ENCODE measurements at places on chromosomes 2 and 18.
A peak's percentile ranks its signal among the peaks of the same experiment; 100 is the strongest.

DNA sequence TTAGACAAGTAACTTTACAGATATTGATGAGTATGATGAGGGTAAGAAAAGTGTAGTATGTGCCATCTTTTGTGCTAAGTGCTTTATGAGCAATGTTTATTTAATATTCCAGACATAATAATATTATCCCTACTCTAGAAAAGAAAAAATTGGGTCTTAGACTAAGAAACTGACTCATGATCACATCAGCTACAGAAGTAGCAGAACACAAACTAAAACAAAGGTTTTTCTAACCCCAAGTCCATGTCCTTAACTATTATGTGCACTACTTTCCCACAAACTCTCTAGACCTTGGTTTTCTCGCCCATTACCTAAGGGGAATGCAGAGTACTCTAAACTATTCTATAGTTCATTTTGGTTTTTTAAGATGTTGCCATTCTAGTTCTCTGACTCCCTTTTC, 64.5 kb downstream of the BAZ2B start:
- DNase-seq: no peak

DNA sequence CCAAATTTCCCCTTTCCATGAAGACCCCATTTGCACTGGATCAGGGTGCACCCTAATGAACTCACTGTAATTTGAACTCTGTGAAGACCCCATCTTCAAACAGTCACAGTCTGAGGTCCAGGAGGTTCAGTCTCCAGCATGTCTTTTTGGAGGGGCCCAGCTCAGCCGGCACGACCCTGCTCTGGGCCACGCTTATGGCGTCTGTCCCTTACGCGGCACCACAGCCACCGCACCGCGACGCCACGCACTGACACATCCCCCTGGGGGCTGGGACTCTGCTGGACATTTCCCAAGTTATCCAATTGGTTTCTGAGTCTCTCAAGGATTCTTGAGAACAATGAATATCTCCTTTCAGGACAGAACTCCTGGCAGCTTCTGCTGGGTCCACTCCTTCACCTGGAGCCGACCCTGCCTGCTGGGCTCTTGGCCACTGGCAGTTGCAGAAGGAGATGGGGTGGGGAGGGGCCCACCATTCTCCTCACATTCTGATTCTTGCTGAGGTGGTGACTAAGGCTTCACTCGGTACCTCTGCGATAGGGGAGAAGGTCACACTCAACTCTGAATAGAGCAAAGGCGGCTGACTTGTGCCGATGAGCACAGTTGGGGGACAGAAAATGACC, 124.0 kb downstream of the RTP5 start:
- DNase-seq: no peak

DNA sequence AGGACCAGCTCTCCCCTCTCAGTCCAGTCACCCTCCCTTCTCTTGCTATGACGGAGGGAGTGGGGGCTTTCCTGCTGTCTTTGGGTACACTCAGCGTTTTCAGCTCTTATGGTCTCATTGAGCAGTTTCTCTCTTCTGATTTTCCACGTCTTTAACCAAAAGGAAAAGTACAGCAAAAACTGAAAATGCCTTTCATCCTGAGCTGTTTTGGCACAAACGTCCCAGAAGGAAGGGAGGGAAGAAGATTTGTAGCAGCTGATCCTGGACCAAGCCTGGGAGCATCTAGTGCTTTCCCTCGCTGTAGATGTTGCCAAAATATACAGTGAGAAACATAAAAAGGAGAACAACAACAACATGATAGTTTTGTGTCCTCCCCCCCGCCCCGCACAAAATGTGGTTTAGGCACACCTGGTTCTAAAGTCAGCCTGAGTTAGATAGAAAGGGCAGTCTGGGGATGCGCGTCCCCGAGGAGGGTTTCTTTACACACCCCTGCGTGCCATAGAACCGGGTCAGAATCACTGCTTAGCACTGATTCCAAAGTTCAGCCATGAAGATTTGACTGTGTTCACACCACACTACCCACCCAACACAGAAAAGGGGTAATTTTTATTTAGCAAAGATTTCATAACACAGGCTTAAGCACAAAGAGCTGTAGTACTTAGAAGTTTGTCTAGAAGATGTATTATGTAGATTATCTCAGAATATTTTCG, 53.4 kb downstream of the SLC40A1 start:
- no peak for DNase-seq

DNA sequence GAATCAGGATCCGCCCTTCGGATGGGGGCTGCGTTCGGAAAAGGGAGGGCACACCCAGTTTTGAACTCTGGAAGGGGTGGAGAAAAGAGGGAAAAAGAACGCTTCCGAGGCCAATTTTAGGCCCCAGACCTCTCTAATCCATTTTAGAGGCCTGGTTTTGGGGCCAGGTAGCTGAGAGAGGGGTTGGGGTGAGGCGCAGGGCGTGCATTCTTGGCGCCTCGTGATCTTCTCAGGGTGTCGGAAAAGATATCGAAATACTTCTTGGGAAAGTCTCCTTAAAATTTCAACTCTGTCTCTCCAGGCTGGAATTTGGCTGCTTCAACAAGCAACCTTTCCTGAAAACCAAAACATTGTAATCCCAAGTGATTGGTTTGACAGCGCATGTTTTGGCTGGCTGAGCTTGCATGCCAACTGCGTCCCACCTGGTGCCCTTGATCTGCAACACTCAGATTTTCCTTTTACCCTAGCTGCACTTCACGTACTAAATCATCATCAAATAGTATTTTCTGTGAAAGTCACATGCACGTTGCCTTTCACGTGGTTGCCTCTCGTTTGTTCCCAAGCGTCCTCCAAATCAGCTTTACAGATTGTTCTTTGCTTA, 864 bp upstream of the XPO1 start:
- DNase-seq: peak; percentile 27

GRCh38 chr18:62545098-62545497, 22.3 kb downstream of the ZCCHC2 start:
- DNase-seq: no peak

DNA sequence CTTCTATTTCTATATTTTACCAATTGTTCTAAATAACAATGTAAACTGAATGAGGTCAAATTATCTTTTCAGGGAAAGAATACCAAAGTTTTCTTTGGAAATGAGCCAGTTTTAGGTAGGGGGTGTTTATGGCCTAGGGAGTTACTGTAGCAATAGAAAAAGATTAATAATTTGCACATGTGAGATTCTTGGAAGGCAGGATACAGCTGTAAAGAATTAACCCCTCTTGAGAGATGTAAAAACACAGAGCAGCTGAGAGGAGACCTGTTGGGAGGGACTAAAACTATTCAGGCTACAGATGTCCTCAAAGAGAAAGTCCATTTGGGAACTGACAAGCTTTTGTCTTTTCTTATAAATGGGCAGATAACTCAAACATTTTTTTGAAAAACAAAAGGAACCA, 182.2 kb downstream of the FIGN start:
- DNase-seq: no peak

DNA sequence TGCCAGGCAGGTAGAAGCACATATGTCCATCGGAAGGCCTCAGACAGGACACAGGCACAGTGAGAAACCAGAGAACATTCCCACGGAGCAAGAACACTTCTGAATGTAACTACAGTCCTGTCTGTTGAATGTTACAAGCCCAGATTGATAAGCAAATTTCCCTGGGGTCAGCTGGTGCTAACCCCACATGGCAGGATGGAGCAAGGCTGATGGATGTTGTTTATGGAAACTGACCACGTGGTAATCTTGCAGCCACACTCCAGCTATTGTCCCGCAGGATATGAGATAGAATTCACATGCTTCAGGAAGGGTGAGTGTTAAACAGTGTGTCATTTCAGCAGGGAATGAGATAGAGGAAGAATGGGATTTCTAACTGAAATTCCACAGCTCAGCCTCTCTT, 138.8 kb upstream of the COPS8 start:
- no peak for DNase-seq

DNA sequence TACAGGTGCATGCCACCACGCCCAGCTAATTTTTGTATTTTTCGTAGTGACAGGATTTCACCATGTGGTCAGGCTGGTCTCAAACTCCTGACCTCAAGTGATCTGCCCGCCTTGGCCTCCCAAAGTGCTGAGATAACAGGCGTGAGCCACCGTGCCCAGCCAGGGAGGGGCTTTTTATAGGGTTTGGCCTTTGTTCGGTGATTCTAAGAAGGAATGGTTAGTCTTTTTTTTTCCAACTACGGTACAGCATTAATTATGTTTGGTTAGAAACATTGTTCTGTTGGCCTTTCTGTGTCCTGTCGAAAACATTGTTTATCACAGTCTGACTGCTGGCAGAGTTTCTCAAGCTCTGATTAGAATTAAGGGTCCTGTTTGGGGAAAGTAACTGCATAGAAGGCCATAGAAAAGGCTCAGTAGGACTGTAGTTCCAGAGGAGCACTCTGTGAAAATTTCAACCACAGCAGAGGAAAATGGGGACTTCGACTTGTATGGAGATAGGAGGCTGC, 19.3 kb upstream of the SMCHD1 start:
- DNase-seq: no peak

DNA sequence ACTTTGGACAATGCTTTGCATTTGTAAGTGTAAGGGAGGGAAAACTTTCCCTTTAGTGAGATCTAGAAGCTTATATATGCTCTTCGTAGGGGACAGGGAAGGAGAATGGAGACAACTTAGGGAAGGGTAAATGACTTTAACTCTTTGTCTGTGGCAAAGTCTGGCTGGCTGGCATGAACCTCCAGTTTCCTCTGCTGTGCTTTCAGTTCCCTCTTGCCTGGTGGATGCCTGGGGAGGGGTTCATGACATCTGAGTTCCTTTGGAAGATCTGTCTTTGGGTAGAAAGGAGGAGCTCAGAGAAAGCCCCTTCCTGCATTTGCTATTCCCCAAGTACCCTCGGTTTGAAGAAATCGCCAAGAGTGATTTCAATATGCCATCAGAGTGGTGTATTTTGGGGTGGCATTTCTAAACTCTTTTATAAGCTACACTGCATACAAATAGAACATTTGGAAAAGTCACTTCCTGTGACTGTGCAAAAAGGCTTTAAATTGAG, 143.6 kb downstream of the VAPA start:
- no peak for DNase-seq

GRCh38 chr2:239337122-239337876, 63.5 kb downstream of the HDAC4 start:
- DNase-seq: no peak

- no peak for DNase-seq
Measured at GRCh38 chr18:2978208-2978607, 34.7 kb downstream of the LPIN2 start.

- no peak for DNase-seq
Measured at GRCh38 chr2:130827502-130828251, 9.0 kb upstream of the ARHGEF4 start.

DNA sequence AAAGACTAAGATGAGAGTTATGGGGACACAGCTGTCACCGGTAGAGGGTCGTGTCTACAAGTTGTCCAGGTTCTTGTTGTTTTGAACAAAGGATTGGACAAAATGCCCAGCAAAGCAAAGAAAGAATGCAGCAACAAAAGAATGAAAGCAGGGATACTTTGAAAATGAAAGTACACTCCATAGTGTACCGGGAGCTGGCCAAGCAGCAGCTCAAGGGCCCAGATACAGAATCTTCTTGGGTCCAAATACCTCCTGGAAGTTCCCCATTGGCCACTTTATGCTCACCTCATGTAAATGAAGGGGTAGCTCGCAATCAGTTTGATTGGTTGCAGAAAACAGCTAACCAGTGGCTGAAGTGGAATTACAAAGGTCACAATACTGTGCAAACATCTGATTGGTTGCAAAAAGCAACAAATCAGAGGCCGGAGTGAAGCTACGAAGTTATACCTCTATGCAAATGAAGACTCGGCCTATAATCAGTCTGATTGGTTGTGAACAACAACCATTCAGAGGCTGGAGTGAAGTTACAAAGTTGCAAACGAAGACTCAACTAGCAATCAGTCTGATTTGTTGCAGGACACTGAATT, 474.9 kb upstream of the TMEFF2 start:
- DNase-seq: no peak

- peak; percentile 41 for DNase-seq
Measured at GRCh38 chr2:71071681-71072398, 3.4 kb downstream of the NAGK start.

GRCh38 chr2:110146183-110146944, 30.7 kb upstream of the MALL start:
- DNase-seq: no peak

- no peak for DNase-seq
Measured at GRCh38 chr2:159775021-159775420, 23.0 kb downstream of the CD302 start.

GRCh38 chr18:56637176-56637575, 1.2 kb downstream of the TXNL1 start:
- no peak for DNase-seq

DNA sequence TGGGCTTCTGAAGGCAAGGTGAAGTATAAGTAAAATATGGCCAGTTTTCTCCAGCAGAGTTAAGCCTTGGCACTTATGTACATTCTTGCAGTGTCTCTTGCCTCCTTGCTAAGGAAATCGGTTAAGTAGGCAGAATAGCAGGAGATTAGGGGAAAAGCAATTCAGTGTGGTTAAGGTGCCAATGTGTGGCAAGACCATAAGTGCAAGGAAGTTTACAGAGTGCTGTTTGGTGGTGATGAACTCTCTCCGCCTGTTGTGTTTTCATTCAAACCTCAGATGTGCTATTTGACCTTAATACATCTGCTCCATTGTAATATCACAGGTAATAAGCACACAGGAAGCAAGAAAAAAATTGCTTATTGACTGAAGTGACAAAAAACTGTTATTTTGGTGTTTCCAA, 156.1 kb downstream of the MGAT5 start:
- no peak for DNase-seq

DNA sequence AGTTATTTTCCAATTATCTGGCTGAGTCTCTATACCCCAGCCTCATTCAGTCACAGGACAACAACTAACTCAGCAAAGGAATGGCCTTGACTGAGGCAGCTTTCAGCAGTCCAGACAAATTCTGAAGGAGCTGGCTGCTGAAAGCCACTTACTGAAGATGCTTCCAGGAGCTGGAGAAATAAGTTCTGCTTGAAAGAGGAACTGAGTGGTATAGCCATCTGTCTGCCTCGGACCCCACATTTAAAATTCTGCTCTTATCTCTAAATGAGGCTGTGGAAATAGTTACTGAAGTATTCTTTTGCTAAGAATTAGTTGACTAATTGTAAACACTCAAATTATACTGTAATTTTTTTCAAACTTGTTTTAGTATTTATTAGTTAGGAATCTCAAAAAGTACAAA, 9.1 kb upstream of the GPD2 start:
- no peak for DNase-seq

DNA sequence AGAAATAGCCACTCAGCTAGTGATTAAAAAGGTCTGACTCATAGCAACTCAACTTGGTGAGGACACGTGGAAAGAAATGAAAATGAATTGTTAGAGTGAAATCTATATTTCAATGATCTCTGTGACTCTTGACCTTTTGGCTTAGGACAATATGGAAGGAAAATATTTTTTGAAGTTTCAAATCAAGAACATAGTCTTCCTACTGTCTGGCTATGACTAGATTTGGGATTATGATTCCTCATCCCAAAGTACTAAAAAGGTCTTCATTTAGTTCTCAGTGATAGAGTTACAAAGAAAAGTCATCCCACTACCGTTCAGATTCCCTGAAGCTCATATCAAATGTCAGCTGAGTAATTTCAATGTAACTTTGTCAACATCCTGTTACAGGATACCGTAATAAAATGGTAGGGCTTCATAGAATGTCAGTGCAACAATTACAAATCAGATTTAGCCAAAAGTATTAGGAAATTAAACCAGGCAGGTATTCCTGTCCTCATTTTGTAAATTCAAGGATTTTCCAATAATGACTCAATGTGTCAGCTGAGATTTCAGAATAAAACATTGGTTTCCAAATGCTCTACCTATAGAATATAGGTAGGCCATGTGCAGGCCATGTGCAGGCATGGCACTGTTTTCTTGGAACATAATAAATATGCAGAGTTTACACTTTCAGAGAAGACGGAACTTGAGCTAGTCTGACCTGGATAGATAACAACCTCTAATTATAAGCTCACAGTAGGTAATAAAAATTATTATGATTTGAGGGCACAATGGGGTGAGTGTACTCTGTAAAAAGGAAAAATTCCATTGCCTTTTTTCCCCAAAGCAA, 36.0 kb downstream of the ANKRD29 start:
- no peak for DNase-seq

Data from stimulated activated CD4-positive, alpha-beta T cell treated with anti-CD3 and anti-CD28 coated beads, TNF-alpha, amount 100 ng/mL, for 48 hours (primary cell).